HEK293T (cell line): ENCODE measurements at places on chromosomes 7 and 10.

GRCh38 chr7:3176112-3177000, 124.7 kb upstream of the SDK1 start:
- no peak for DNase-seq

GRCh38 chr7:127186686-127187085, 66.1 kb downstream of the GRM8 start:
- no peak for DNase-seq

GRCh38 chr7:17299483-17299991, 1.1 kb downstream of the AHR start:
- no peak for DNase-seq

DNA sequence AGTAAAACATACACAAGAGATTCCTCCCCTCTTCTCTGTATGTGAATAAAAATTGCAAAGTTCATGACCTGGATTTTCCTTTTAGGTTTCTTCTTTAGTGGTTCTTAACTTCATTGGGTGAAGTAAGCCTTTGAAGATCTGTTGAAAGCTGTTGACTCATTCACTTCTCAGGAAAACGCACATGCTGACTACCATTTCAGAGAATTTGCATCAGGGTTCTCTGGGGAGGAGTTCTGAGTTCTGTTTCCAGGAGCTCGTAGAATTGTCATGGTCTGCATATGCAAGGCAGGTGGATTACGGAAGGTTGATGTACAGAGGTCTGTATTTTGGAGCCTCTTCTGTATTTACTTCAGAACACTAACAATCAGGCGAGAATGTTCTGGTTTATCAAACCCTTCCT, 962 bp upstream of the SLC26A4 start:
- DNase-seq = no peak

DNA sequence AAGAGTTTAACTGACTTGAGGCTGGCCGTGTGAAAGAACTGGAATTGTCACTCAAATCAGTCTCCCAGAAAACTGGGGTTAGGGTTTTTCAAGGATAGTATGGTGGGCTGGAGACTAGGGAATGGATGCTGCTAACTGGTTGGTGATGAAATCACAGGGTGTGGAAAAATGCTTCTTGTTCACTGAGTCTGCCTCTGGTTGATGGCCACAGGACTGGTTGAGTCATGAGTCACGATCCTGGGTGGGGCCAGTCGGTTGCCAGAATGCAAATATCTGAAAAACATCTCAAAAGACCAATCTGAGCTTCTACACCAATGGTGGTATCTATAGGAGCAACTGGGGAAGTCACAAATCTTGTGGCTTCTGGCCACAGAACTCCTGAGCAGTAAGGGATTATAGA, 16.3 kb upstream of the BAMBI start:
- DNase-seq = no peak

GRCh38 chr10:124734311-124735166, 9.6 kb downstream of the FAM53B start:
- DNase-seq = no peak

GRCh38 chr10:63515002-63515763, 6.0 kb upstream of the REEP3 start:
- no peak for DNase-seq

DNA sequence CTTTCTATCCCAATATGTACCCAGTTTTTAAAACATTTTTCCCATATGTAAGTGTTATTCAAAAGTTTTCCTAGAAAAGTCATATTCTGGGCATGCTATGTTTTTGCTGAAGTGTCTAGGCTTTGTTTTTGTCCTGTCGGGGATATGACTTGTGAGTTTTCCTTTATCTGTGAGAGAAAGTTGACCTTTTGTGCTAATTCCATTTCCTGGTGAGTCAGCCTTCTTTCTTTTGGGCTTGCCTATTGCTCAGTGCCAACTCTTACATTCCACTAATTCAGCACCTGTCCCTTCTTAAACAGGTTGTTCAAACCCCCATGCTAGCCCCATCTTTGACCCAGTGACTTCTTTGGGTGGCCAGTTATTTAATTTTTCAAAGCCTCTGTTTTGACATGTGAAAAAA, 146.2 kb downstream of the AHR start:
- no peak for DNase-seq

DNA sequence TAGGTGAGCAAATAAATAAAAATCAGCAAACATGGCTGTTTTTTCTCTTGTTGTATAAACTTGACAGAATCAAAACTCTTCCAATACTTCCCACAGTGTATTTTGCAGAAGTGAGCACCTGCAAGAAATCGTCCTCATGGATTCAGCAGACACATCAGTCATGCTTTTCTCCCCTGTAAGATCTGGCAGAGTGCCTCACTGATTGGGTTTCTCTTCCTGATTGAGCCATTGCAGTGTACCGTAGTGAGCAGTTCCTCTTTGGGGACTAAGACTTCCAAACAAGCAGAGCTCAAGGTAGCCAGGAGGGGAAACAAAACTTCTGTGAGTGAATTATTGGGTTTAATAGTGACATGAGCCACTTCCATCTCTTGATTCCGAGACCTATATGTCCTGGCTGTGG, 2.2 kb upstream of the CCDC3 start:
- no peak for DNase-seq

DNA sequence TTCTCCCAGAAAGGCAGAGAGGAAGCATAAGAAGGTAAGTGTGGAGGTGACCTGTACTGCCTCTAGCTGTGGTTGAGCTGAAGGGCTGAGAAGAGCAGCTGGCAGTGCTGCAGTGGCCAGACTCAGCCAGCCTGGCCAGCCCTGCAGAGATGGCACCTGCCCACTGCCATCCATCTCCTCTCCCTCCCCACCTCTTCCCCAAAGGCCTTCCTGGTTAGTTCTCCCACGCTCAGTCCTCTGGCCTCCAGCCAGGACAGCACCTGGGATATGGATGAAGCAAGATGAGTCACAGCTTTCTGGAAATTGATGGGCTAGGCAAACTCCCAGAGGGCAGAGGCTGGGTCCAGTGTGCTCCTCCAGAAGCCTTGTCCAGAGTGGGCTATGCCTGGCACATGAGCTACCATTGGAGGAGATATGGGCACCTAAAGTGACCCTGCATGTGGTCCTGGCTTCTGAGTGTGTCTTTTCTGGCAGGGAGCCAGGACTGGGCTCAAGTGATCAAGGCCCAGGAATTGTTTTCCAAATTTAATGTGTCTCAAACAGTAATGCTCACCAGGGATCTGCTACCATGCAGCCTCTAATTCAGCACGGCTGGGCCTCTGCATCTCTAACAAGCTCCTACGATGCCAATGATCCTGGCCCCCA, 81.0 kb upstream of the CACUL1 start:
- no peak for DNase-seq

DNA sequence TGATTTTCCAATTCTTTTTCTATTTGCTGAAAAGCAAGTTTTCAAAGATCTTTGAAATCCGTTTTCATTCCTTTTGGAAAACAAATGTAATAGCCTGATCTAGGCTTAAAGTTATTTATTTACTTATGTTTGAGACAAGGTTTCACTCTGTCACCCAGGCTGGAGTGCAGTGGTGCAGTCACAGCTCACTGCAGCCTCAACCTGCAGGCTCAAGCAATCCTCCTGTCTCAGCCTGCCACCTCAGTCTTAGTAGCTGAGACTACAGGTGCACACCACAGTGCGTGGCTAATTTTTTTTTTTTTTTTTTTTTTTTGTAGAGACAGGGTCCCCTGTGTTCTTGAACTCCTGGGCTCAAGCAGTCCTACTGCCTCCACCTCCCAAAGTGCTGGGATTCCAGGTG, 4.6 kb downstream of the ST7 start:
- no peak for DNase-seq

DNA sequence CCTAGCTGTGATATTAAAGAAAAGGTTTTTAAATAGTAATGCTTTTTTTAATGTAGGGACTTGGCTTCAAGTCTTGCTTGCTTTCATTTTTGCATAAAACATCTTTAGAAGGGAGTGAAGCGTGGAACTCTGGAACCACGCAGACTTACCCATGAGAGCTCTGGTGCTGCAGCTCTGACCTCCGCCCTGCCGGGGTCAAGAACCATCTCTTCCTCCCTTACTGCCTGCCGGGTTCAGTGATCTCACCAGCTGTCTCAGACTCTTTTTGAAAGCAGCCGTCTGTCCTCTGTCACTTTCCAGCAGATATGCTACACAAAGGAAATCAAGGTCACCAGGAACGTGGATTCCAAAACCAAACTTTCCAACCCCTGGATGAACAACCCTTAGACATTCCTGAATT, 353.8 kb downstream of the GPR37 start:
- no peak for DNase-seq
